ENCODE measurements at places on chromosomes 1 and 21.
A peak's percentile ranks its signal among the peaks of the same experiment; 100 is the strongest.

GRCh38 chr1:18547460-18547859 is 66.7 kb downstream of the KLHDC7A start:
- DNase-seq = peak; percentile 91

GRCh38 chr21:16117331-16117730 is 387.5 kb downstream of the USP25 start:
- DNase-seq = no peak

- DNase-seq = no peak
Observed at GRCh38 chr1:109625601-109626560, 6.2 kb downstream of the AMPD2 start.

- no peak for DNase-seq
Observed at GRCh38 chr1:238951809-238952208, 434.6 kb upstream of the CHRM3 start.

DNA sequence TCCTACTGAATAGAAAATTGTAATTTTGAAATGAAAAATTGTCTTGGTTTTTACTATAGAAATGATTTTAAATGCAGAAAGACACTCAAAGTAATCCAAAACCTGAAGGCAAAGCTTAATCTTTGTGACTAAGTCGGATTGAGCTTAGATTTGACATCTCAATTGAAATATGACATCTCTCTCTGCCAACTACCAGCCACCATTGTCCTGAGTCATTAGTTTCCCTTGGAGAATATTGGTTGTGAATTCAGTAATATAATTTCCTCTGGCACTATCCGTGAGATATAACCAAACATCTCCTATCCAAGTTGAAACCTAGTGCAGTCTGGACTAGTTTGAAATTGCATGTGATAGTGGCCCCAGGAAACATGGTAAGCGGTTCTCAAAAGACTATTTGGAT is 37.1 kb downstream of the PLA2G4A start:
- no peak for DNase-seq

DNA sequence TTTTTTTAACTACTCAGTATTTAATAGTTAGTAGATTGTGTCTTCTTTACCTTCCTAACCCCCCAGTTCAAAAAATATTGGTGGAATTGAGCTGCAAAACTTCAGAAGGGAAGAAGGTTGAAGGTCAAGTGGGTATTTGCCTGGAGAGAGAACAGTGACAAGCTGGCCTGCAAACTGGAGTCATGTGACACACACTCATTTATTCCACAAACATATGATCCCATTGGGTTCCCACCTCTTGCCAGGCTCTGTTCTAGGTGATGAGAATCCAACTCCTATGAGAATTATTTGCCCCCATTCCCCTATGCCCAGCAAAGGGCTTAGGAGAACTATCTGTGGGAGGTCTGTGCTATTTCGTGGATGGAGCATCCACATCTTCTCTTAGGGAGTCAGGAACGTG is 3.5 kb upstream of the PEF1 start:
- no peak for DNase-seq

DNA sequence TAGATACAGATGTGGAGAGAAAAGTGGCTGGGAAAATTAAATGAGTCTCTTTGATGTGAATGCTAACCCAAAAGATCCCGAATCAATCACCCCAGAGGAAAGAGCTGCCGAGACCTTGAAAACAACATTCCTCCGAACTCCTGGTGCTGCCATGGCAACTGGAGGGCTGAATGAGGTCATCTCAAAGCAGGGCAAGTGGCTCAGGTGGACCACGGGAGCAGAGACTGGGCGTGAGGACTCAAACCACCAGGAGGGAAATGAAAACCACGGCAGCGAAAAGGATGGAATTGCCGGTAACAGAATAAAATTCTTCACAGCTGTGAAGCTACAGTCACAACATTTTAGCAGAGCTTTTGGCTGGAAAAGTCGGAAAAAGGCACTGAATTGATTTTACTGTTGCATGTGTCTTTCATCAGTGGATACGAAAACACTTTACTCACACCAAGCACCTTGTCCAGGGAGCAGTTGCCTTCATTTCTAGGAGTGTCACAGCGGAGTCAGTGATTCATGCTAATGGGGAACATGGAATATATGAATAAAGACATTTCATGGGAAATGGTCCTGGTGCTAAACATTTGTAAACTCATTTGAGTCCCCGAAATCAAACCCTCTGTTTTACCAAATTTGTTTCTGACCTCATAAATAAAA is 23.2 kb upstream of the BECN2 start:
- DNase-seq = peak; percentile 81

DNA sequence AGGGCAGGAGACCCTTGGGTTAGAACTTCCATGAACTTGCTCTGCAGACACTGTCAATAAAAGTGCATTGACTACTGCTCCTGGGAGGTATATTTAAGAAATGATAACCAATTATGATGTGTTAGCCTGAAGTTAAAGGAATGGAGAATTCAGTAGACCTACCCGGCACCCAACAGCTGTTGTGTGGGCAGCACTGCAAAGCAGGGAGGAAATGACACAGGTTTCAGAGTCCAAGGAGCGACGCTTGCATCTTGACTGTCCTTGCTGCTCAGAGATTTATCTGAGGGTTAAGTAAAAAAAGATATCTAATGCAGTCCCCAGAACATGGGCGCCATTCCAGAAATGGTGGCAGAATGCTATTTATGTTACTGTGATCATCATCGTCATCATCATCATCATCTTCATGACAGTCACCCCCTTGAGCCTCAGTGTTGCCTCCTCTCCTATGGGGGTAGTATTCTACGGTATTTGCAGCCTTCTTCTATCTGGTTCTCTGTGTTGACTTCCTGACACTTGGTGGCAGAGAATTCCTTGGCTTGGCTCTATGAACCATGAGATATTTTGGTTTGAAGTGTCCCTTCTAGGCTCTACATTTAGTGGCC is 225.9 kb downstream of the KAZN start:
- no peak for DNase-seq

- no peak for DNase-seq
Observed at GRCh38 chr1:15402809-15403450, 6.8 kb upstream of the EFHD2 start.

DNA sequence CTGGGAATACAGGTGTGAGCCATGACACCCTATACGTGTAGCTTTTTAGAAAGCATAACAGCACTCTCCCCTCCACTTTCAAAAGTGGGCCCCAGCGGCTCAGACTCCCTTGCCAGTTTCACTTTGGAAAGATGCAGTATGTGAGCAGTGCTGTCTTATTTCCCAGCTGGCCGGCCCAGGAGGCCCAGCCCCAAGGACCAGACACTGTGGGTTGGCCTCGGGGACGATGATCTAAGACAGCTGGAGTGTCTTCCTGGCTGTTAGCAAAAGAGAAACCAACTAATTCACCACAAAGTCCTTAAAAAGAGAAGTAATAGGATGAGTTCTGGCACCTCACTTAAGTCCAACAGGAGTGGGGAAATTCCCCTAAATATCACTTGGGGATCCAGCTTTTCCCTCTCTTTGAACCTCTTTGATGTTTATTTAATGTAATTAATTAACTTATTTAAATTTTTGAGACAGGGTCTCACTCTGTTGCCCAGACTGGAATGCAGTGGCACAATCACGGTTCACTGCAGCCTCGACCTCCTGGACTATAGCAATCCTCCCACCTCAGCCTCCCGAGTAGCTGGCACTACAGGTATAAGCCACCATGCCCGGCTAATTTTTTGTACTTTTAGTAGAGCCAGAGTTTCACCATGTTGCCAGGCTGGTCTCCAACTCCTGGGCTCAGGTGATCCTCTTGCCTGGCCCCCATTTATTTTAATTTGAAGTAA is 17.6 kb upstream of the CLIC4 start:
- DNase-seq = no peak

- DNase-seq = no peak
Observed at GRCh38 chr1:96049759-96050409, 671.7 kb upstream of the PTBP2 start.

- DNase-seq = no peak
Observed at GRCh38 chr1:200737647-200738291, 924 bp upstream of the CAMSAP2 start.

Data from ELF-1 (cell line).